Activated CD8-positive, alpha-beta memory T cell treated with anti-CD3 and anti-CD28 coated beads for 24 hours (primary cell): ENCODE measurements at places on chromosomes 6 and 20.

DNA sequence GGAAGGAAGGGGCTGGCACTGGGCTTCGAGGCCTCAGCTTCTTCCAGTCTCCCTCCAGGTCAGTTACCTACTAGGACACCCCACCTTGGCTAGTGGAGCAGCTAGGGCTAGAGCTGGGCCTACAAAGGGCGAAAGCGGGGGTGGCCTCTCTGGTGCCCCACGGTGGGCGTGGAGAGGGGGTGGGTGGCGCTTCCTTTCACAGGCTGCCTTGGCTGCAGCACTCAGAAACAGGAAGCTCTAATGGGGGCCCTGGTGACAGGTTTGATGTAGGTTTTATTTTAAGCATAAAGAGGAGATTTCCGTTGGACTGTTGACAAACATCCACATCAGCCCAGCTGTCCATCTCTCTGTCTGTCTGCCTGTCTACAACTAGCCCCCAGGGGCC, 13.4 kb downstream of the FAM110A start:
- DNase-seq: peak; percentile 80

- no peak for DNase-seq
Observed at GRCh38 chr20:10369723-10370090, 64.3 kb downstream of the MKKS start.

- DNase-seq: no peak
Observed at GRCh38 chr20:39492223-39492797, 530.2 kb downstream of the DHX35 start.

- no peak for DNase-seq
Observed at GRCh38 chr6:88775866-88776571, 187.4 kb downstream of the RNGTT start.

DNA sequence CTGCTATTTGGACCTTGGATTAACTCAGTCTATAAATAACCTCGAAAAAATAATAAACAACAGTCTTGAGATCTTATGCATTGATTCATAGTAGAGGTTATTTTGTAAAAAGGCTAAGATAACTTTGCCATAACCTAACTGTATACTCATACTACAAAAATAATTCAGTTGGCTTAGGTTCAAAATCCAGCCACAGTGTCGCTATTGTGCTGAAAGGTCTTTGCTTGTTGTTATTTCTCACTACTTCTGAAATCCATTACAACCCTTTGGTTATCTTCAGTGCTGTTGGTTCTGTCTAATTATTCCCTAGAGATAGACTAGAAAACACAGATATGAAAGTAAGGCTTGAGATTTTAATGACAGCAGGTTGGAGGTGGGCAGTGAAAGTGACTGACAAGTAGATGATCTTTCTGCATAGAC, 74.4 kb downstream of the MKKS start:
- DNase-seq: no peak

- no peak for DNase-seq
Observed at GRCh38 chr20:21804802-21805201, 99.3 kb downstream of the PAX1 start.

DNA sequence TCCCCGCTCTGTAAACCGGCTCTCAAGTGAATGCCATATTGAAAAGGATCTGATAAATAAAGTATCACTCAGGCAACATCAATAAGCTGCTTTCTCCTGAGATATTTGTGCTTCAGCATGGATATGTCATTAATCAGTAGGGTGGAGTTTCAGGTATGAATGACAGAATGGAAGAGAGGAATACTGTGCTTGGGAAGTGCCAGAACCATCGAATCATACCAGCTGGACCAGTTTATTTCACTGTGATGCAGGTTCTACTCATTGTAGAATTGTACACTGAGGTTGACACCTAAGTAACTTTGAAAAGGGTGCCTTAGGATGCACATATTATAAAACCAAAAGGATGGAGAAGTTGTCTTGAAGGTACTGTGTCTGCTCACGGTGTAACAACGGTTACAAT, 17.9 kb upstream of the TBC1D7 start:
- no peak for DNase-seq

DNA sequence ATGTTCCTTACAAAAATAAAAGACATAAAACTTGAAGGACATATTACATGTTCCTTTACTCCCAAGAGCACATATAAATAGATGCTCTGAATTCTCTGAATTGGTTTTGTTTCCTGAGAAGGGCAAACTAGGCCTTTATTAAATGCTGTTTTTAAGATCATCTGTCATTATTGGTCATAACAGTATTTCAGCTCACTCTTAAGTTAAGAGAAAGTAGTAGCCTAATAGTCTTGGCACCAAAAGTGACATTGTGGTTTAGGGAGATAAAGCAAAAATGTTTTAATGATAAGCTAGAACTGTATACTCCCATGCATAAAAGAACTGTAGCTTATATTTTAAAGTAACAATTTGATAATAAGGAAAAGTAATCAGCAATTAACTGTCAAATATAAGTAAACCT, 361.1 kb upstream of the PTCHD4 start:
- DNase-seq: no peak

DNA sequence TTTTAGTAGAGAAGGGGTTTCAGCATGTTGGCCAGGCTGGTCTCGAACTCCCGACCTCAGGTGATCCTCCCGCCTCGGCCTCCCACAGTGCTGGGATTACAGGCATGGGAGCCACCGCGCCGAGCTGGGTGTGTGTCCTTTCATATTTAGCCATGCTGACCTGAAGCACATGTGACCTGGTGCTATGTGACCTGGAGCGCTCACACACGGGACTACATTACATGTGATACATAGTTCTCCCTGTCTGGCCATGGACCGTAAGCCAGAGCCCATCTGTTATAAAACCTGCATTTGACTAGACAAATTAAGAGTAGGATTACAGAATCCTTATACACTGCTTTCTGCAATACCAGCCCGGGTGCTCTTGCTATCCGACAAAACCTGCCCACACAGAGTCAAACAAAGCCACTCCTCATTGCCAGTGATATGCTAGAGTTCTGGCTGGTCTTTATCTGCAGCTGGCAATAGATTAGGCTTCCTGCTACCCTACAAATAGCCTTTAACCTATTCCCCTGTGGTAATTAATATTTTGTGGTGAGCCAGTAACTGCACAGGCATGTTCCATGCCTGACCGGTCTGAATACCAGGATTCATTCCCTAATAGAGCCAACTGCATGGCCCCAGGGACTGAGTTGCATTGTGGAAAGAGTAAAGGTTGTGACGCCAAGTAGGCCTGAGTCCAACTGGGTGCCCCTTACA, 26.3 kb upstream of the FAM50B start:
- no peak for DNase-seq

GRCh38 chr6:26194816-26195375, 107.7 kb downstream of the HFE start:
- no peak for DNase-seq

DNA sequence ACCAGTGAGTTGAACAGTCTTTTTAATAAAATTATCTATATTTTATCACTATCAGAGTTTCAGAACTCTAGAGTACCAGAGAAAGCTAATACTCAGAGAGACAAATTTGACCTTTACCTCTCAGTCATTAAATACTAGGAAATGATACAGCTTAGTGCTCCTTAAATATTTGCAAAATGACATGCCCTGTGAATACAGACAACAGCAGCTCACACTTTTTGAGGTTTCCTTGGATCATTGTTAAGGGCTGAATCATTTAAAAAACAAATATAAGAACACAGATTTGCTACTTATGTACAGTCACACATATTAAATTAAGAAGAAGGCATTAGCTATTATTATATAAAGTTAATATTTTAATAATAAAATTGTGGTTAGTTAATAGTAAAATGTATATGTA, 1158.7 kb upstream of the EYS start:
- DNase-seq: no peak

DNA sequence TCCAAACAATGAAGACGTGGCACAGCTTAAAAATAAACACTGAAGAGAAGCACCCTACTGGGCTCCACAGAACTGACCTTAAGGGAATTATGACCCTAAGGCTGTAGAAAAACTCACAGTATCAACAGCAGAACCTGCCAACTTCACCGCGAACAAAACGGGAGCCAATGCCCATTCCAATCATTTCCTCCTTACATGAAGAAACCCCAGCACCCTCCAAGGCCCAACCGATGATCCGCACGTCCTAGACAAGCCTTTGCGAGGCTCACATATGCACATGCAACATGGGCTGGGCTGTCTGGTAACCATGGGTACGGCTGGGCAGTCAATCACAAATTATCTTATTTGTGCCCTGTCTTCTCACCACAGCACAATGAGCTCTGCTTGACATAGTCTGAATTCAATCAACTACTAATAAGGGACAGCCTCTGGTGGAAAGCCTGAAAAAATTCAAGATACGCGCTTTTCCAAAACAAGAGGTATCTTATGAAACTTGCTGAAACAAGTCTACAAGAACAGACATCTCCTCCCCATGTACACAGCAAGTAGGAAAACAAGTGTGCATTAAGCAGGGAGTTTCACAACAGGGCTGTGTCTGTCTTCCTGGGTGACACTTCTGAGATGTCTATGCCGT, 1.7 kb downstream of the DIDO1 start:
- no peak for DNase-seq

- DNase-seq: no peak
Observed at GRCh38 chr20:8423482-8423881, 291.4 kb downstream of the PLCB1 start.
